ENCODE measurements at places on chromosomes 2 and 18. TPM values are rescaled to one million over a fixed set of nuclear protein-coding genes. Genes with fewer than 3 reads are reported as not detected.

DNA sequence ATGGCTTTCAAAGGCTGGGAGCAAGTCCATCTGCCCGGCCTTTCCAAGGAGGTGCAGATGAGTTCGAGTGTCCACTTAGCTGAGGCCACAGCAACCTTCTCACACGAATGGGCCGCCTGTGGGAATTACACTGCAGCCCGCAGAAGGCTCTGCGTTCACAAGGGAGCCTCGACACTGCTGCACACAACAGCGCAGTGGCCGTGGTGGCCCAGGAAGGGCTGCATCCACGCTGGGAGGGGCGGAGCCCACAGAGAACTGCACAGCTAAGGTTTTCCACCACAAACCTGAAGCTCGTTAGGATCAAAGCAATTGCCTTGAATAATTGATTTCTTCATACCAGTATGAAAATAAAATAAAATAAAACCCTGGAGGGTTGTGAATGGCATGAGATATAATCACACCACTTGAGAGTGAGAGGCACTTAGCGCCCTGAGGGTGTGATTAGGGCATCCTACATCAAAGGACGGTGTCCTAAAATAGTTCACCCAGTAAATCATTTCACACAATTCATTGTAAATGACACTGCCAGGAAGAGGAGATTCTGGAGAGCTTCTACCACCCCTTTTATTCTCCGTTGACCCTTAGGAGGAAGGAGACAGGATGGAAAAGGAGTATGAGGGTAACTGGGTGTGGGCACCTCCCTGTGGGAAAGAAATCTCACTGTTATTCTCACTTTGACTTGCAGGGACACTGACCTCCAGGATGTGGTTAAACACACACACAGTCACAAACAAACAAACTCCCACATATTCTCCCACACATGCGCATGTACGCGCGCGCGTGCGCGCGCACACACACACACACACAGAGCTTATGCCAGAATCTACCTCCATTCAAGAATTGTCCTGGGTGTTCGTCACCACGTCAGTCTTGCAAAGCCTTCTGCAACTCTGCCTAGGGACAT, 256.6 kb upstream of the ID2 start:
- DNase-seq, result no peak

GRCh38 chr18:57437402-57437765, 2.2 kb downstream of the ONECUT2 start:
- DNase-seq, result no peak

DNA sequence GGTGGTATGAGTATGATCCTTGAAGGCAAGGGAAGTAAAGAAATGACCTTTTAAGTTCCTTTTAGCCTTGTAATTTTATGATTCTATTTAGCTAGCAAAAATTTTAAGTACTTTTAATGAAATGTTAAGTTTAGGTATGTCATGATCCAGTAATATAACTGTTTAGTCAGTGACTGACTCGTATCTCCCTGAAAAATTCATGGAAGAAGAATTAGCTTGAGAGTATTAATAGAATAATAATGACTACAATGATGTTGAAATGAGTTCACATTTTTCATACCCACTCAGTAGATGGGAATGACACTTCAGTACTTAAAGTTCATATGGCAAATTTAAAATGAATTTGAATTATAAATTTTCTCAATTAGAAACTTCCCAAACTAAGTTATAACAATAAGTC, 14.6 kb downstream of the RAB3GAP1 start:
- no peak for DNase-seq

GRCh38 chr2:222747526-222748160, 76.2 kb downstream of the MOGAT1 start:
- DNase-seq, result no peak

- peak; percentile 88 for DNase-seq
Measured at GRCh38 chr2:1750933-1751766, 6.8 kb upstream of the PXDN start.

- DNase-seq, result no peak
Measured at GRCh38 chr2:234279637-234280036, 217.2 kb downstream of the ARL4C start.

Gene PDE11A
- not detected for polyA plus RNA-seq

Gene ARHGEF4
- polyA plus RNA-seq, result 1.8 TPM
